ENCODE measurements at places on chromosomes 5 and 9.

GRCh38 chr9:127398715-127399400 lies 1.9 kb downstream of the SLC2A8 start:
- no peak for DNase-seq

GRCh38 chr9:111099199-111100008 lies 61.1 kb upstream of the LPAR1 start:
- no peak for DNase-seq

- no peak for DNase-seq
These were observed 153.8 kb downstream of the AUH start for GRCh38 chr9:91207729-91208418.

- DNase-seq: no peak
These were observed 26.8 kb upstream of the NAA35 start for GRCh38 chr9:85914108-85914507.

DNA sequence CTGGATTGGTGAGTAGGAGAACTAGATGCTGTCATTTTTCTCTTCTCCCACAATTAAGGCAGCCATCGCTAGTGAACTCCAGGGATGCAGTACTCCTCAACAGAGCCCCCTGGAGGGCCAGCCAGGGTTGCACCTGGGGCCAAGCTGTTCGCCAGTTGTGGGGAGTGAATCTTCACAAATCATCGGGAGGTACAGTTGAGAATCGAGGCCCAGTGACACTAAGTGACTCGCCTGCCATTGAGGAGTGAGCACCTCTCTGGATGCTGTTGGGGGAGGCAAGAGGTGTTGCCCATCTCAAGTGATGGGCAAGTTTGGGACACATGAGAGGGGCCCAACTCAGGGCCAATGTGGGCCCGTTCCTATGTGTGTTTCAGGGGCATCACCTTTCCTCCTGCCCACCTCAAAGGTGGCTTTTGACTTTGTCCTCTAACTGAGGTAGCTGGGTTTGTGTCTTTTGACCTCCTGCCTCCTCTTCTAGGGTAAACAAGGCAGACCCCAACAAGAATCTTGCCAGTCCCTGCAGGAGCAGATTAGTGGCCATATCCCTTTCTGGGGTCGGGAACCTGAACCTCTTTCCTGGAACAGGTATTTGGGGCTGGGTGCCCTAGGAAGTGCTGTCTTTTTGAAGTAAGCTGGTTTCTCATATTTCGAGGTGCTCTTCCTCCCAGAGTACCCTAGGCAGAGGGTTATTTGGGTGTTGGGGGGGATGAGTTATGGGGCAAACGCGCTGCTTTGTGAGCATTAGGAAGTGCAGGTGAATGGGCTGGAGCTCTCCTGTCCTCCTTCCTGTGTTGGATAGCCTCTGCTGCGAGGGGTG lies 181.2 kb downstream of the MACROH2A1 start:
- DNase-seq: no peak

- DNase-seq: no peak
These were observed 499.6 kb upstream of the TRPC7 start for GRCh38 chr5:136864960-136865359.

DNA sequence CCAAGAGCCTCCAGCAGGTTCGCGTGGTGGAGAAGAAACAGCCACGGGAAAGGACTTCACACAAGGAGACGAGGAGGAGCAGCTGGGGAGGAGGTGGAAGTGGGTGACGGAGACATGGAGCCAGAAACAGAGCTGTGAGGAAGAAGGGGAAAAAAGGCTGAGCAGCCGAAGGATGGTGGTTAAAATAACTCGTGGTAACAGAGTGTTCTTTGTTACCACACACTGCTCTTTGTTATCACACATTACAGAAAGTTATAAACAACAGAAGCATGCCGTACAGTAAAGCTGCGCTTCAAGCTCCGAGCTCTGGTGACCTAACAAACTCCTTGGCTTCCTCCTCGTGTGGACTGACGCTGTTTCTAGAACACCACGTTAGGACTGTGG lies 215.4 kb downstream of the GLIS3 start:
- no peak for DNase-seq

GRCh38 chr9:81557452-81558090 lies 131.8 kb downstream of the TLE1 start:
- DNase-seq: no peak

DNA sequence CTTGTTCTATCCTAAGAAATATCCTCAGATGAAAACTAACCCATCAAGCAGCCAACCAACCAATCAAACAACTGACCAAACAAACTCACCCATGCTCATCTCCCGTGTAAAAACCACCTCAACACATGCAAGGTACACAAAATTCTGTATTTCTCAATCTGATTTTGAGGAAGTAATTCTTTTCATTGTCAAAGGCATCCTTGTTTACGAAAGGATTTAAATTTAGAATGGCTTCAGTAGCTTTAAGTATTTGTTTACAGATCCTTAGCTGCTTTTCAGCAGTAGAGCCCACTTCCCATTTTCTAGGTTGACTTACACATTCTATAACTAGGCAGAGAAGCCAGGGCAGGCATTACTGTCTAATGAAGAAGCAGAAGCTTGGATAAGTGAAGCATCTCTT lies 78.6 kb downstream of the NTRK2 start:
- no peak for DNase-seq

DNA sequence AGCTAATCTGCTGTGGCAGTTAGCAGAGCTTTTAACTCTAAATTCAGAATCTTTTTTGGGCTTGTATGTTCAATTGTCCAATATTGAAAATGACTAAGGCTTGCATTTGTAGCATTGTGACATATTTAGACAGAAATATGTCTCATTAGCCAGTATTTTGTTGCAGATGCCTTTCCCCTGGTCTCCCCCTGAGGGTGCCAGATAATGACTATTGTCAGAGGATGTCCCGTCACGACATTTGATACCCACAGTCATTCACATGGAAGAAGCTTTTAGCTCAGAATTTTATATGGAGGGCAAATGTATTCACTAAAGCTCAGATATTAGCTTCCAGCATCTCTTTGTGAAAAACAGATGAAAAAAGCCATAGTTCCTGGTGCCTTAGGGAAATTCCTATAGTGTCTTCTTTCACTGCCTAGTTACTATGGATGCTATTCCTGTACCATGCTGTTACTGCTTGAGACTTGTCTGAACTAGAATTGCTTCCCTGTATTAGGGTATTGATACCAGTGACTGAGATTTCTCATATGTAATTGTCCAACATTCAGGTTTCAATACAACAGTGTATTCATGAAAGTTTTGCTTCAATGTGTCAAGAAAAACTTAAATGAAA lies 96.2 kb downstream of the CCDC192 start:
- no peak for DNase-seq

DNA sequence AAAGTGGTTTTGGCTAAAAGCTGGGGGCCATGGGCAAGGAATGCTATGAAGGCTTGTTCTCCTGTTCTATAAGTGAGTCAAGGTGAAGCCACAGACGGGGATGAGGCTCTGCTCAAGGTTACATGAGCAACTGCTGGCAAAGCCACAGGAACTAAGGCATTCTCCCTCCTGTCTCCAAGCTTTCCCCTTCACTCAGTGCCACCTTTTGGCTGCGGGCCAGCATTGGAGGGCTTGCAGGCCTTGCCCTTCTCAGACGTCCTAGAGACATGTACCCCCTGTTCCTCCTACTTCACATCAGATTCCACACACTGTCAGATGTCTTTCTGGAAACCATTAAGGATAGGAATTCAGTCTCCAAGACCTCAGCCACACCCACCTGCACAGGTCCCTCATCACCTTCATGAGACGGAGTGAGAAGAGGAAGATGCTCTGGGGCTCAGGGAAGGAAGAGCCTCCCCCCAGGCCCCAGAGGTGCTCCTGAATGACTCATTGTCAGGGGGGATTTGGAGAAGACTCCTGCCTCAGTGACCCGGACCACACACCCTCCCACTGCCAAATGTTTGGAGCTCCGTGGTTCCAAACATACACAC lies 20.5 kb upstream of the MEIKIN start:
- no peak for DNase-seq

DNA sequence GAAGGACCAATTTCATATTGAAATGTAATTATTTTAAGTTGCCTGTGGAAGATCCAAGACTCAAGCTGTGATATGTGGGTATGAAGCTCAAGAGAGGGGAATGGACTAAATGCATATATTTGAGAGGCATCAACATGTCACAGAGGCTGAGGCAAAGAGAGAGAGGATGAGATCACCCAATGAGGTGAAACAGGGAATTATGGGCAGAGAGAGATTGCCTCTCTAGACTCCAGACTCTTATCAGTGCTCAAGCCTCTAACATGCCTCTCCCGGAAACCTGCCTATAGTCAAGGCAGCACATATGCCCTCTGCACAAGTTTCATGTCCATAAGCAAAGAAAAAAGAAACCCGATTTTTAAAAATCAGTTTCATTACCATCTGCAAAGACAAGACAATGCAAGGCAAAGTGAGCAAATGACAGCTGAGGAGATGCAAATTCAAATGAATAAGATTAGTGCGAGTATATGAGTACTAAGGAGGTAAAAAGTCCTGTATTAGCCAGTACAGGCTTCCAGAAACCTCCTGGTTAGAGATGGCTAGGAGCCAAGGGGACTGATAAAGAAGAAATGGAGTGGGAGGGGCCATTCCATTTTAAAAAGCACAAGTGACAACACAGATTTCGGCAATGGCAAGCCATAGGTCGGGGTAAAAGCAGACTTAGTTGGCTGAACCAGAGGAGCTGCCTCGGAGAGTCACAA lies 9.4 kb downstream of the APTX start:
- no peak for DNase-seq

DNA sequence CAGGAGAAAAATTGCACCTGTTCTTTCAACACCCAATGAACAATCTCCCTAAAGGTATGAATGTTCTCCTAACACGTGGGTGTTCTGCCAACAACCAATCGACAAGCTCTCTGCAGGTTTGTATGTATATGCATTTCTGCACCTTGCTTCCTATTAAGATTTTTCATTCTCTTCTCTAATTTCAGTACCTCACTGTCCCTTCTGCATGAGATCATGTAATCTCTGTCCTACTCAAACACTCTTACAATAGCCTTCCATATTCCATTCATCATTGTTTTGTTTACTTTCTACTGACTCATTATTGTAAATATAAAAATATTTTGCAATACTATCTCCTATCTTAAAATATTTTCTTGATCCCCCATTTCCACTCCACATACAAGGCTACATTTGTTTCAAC lies 382.0 kb downstream of the CDH12 start:
- no peak for DNase-seq

- DNase-seq: no peak
These were observed 43.9 kb upstream of the SEMA4D start for GRCh38 chr9:89541798-89542197.

GRCh38 chr5:175456105-175456742 lies 12.2 kb upstream of the DRD1 start:
- DNase-seq: no peak

GRCh38 chr5:55855509-55855908 lies 4.4 kb downstream of the IL31RA start:
- no peak for DNase-seq

GRCh38 chr5:176536132-176536901 lies 885 bp downstream of the RNF44 start:
- peak; percentile 79 for DNase-seq

- no peak for DNase-seq
These were observed 93.6 kb upstream of the TLE4 start for GRCh38 chr9:79477955-79478771.

GRCh38 chr9:14221119-14221518 lies 92.8 kb downstream of the NFIB start:
- DNase-seq: no peak

Measured in NCI-H2081 (cell line).